ENCODE measurements at places on chromosomes 5 and 9. TPM values are rescaled to one million over a fixed set of nuclear protein-coding genes. Genes with fewer than 3 reads are reported as not detected.

The LOX gene
- total RNA-seq: 277 TPM

The BRD3 gene
- total RNA-seq: 2.2 TPM

The EGFLAM gene
- total RNA-seq: 1.1 TPM

The BTNL8 gene
- not detected for total RNA-seq

The FAM81B gene
- total RNA-seq: not detected

The C5orf63 gene
- 0.72 TPM for total RNA-seq

The CYLC2 gene
- not detected for total RNA-seq

The ALDH1B1 gene
- total RNA-seq: 37.6 TPM

The LMX1B gene
- not detected for total RNA-seq

The MAP1B gene
- 183 TPM for total RNA-seq

The IFNK gene
- not detected for total RNA-seq

The GRXCR2 gene
- not detected for total RNA-seq

The CD180 gene
- not detected for total RNA-seq

The LHX3 gene
- total RNA-seq: not detected

The NMUR2 gene
- not detected for total RNA-seq

The CSF2 gene
- not detected for total RNA-seq

Data from IMR-90 (cell line).